ENCODE measurements at places on chromosomes 5 and 9.

- no peak for DNase-seq
- H3K27me3 ChIP-seq, result no peaks in the 10 kb centered on the region
- H3K4me3 ChIP-seq, result no peak overlapping the region
- no peaks in the 10 kb centered on the region for H3K36me3 ChIP-seq
Measured at GRCh38 chr5:123868267-123868666, 356.3 kb downstream of the CSNK1G3 start.

DNA sequence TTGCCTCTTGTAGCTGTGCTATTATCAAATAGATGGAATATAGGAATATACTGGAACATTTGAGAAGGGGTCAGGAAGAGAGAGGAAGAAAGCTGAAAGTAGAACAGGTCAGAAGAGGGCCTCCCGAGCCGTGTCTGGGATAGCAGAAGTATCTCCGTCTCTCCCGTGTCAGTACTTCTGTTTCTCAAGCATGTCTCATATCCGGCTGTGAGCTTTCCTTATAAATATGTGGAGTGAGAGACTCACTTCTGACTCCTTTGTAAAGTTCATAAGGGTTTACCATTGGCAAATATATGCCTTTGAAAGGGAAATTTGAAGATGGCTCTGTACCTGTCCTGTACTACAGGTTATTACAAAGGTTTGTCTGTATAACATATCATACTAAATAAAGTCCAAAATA, 50.3 kb downstream of the MOCS2 start:
- H3K4me1 ChIP-seq, result no peaks in the 10 kb centered on the region
- no peaks in the 10 kb centered on the region for H3K27me3 ChIP-seq
- H3K27ac ChIP-seq, result no peak overlapping the region
- H3K4me3 ChIP-seq, result no peak overlapping the region
- DNase-seq, result no peak

DNA sequence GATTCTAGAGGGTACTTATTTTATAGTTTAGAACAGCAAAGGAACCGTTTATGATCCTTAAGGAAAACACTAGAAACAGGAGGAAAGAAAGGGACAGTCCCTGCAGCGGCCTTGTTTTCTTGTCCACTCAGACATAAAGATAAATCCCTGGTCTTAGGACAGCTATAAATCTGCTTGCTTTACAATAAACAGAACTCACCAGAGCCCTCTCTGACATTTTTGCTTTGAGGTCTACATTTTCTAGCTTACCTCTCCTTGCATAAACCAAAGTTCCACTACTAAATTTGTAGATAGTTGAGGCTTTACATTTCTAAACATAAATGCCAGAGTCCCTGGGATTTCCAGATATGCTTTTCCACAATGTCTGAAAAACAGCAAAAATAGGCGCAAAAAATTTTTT, 422.5 kb downstream of the BNC2 start:
- no peak overlapping the region for H3K27ac ChIP-seq
- H3K4me1 ChIP-seq, result no peaks in the 10 kb centered on the region
- H3K27me3 ChIP-seq, result no peaks in the 10 kb centered on the region

DNA sequence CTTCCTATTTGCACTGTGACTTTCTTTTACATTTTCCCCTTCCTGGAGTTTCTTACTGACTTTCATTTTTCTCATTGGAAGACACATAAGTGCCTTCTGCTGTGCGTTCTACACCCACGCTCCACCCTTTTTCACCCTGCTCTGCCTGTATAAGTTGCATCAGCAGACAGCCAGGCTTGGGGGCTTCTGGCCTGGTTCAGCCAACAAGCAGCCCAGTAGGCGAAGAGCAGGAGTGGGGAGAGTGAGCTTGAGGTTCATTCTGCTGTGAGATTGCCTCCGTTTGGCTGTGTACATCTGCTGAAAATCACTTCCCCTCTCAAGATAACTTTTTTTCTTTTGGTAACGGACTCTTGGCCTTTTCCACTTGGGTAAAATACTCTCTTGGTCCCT, 38.4 kb downstream of the RASGRF2 start:
- no peak overlapping the region for H3K27ac ChIP-seq

DNA sequence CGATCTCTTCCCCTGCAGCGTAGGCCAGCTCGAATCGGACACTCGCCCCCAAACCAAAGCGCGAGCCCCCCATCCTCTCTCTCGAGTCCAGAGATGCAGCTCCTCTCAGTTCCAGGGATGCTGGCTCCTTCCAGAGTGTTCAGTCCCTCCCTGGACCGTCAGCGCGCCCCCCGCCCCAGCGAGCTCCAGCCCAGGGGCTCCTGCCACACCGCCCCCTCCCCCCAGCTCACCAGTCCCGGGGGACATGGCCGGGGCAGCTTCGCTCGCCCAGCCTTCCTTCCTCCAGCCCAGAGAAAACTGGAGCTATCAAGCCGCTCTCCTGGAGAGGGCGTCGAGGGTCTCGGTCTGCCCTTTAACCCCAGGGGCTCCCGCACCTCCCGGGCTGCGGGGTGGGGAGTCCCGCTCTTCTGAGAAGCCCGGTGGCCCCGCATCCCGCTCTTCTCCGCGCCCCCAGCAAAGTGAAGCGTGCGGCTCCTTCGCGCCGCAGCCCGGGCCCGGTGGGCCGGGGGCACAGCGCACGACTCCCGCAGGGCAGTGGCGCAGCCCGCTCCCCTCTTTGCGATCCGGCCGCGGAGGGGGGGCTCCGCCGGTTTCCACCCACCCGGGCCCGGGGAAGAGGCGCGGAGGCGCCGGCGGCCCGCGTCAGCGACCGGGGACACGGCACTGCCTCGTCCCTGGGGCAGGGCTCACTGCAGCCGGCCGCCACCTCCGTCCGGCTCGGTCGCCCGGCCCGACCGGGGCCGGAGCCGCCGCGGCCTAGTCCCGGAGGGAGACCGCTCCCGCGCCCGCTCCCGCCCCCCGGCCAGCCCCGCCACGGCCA, 587 bp downstream of the MIER3 start:
- H3K4me3 ChIP-seq, result peak overlapping the region; percentile 85
- no peaks in the 10 kb centered on the region for H3K36me3 ChIP-seq
- no peaks in the 10 kb centered on the region for H3K27me3 ChIP-seq
- H3K4me1 ChIP-seq, result peaks cover 6% of the 10 kb centered on the region
